ENCODE measurements at places on chromosomes 2 and 18.

GRCh38 chr18:26551695-26552081, 3.3 kb upstream of the KCTD1 start:
- DNase-seq, result no peak

DNA sequence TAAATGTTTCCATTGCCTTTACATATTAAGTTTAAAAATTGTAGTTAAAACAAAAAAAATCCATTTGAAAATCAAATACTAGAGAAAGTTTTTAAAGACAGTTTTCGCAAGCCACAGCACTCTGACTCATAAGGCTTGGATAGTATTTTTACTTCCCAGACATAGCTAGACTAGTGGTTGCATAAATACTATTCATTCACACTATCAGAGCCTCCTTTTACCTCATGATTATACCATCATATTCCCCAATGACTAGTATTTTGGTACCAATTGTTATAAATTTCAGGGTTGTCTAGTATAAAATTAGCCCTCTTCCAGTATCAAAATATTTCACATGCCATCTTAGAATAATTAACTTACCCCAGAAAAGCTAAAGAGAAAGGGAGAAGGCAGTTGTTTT, 393.5 kb downstream of the ERBB4 start:
- no peak for DNase-seq

GRCh38 chr2:126463892-126464674, 191.9 kb upstream of the GYPC start:
- no peak for DNase-seq

DNA sequence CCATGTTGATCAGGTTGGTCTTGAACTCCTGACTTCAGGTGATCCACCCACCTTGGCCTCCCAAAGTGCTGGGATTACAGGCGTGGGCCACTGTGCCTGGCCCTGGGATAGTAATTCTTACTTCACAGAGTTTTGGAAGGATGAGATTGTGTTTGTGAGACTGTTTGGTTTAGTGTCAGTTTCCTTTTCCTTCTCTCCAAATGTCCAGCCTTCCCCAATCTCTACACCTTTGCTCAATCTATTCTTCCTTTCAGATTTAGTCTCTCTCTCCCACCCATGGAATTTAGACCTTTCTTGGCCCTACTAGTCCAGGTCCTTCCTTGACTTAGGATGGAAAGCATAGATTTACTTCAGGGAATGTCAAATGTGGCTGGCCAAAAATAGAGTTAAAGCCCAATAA, 12.2 kb upstream of the IL1A start:
- no peak for DNase-seq

GRCh38 chr2:8633735-8634313, 48.0 kb upstream of the ID2 start:
- no peak for DNase-seq

DNA sequence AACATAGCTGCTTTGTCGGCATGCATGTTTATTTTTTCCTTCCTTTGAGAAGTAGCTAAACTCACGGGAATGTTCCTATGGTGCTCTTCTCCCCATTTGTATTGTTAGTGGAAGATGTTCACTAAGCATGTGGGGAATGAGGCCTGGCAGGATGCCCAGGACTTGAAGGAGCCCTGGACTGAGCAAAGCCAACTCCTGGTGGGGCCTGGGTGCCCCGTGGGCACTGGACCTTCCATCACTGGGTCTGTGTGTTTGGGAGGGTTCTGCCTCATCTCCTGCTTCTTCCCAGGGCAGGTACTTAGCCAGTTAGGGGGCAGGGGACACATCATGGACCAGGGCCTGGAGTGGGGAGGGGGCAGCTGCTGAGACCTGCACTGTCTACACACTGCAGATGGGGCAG, 49.3 kb downstream of the ACAA2 start:
- no peak for DNase-seq

All from thoracic aorta (tissue), 2 donors.